Fibroblast of gingiva (primary cell): ENCODE measurements at places on chromosomes 6 and 20.

- peak; percentile 19 for DNase-seq
Measured at GRCh38 chr20:44394702-44395460, 39.4 kb downstream of the HNF4A start.

GRCh38 chr20:43916881-43917371, 2.3 kb downstream of the TOX2 start:
- DNase-seq: no peak

- no peak for DNase-seq
Measured at GRCh38 chr20:18971121-18971520, 157.5 kb downstream of the SCP2D1 start.

DNA sequence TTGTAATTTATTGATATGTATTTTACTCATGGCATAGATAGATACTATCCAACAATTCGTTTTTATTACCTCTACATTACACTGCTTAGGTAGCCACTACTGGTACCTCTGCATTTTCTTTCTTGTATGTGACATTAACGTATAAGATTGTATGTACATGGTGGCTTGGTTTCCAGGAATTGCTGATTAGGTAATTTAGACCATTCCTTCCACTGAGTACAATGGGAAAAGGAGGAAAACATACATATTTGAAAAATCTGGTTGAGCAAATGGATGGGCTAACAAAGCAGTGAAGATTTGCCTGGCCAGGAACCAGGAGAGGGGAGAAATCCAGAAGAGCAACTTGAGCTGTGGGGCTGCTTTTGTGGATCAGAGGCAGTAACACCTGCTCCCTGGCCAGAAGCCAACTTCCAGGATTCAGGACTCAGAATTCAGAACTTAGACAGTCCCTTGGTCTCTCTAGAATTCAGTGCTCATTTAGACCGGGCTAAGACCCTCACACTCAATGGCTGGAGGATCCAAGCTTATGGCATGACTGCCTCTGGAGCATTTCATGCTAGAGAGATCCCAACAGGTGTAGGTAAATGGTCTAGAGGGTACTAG, 17.9 kb upstream of the MICB start:
- no peak for DNase-seq

GRCh38 chr6:162684052-162684451, 43.5 kb downstream of the PRKN start:
- no peak for DNase-seq

GRCh38 chr6:54717849-54718455, 128.6 kb upstream of the FAM83B start:
- DNase-seq: peak; percentile 14

GRCh38 chr6:163415620-163416556, 1.4 kb downstream of the QKI start:
- DNase-seq: peak; percentile 57

GRCh38 chr6:129651291-129651691, 58.7 kb downstream of the ARHGAP18 start:
- peak; percentile 34 for DNase-seq

GRCh38 chr6:148947621-148948444, 201.0 kb downstream of the UST start:
- peak; percentile 74 for DNase-seq

DNA sequence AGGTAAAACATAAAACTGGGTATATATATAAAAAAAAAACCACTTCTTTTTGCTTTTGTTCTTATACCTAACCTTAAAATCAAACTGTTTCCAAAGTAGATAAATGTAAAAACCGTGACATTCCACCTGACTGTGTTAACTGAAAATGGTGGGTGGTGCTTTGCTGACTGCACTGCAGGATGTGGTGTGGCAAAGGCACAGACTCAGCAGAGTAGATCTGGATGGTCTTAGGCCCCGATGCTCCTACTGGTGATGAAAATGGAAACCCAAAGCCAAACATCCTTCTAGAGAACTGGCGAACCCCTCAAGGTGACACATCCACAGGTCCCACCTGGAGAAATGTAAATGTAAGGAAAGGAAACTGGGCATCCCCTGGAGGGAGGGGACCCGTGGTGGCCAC, 8.9 kb downstream of the TGIF2 start:
- DNase-seq: no peak

GRCh38 chr6:112800916-112801315, 453.8 kb downstream of the RFPL4B start:
- no peak for DNase-seq

GRCh38 chr6:44135875-44136274, 8.5 kb downstream of the TMEM63B start:
- no peak for DNase-seq

- no peak for DNase-seq
Measured at GRCh38 chr6:96659084-96659845, 96.3 kb downstream of the FHL5 start.

- DNase-seq: no peak
Measured at GRCh38 chr6:6780231-6780630, 191.7 kb downstream of the LY86 start.

DNA sequence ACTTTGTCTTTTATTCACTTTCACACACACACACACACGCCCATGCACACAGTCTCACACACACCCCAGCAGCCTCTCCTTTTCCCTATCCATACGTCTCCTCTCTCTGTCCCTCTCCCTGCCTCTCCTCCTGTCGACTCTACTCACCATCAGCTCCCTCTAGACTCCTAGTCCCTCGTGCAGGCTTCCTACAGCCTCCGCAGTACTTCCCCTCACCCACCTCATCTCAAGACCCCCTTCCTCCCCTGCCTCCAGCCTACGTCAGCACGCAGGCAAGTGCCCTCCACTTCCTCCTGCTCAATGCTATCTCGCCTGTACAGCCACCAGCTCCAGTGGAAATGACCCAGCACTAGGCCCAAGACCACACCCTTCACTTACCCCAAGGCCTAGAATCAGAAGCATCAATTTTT, 820 bp upstream of the TREML2 start:
- no peak for DNase-seq

GRCh38 chr20:51347831-51348230, 194.7 kb downstream of the NFATC2 start:
- DNase-seq: no peak

- DNase-seq: no peak
Measured at GRCh38 chr20:15528391-15529111, 1044.7 kb downstream of the KIF16B start.

DNA sequence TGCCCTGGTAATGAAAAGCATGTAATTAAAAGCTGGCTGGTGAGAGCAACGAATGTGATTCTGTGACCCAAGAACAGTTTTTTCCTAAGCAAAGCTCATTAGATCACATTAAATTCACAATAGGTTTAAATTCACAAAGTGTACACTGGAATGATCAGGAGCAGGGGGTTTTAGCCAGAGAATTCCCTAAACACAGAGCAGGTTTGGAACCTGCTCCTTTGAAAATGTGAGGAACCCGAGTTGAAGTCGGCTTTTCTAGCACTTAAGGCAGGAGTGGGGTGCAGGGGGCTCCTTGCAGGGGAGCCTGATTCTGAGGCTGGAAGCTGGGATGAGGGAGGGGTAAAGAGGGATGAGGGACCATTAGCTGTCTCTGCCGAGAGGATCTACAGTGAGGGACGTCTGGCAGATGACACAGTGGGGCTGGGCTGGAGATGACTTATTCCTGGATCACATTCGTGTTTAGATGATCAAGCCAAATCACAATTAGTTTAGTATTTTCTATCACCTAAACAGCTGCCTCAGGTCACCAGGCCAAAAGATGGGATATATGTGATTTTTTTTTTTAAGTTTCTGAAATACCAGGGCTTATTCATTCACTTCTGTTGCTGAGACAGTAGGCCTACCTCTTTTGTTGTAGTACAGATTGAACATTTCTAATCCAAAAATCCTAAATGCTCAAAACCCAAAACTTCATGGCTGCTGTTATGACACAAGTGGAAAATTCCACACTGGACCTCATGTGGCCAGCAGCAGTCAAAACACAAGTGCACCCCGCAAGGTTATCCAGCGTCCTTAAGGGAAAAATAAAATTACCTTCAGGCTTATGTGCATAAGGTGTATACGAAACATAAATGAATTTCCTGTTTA, 93.1 kb upstream of the HIVEP1 start:
- no peak for DNase-seq
